ENCODE measurements at places on chromosomes 1 and 21.

DNA sequence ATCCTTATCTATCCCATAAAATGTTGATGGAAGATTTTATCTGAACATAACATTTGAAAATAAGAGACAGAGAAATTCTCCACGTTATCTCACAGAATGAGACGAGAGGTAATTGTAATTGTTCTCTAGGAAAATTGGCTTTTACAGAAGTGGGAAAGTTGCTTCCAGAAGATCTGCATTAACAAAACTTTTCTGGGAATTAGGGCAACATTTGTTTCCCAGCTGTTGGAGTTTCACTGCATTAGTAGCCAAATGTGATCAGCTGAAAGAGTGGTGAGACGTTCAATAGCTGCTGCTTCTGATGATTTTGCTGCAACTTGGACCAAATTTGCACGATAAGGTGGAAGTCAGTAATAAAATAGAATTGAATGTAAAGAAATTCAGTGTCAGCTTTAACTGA lies 7.6 kb downstream of the CHODL start:
- DNase-seq, result no peak

- no peak for DNase-seq
Measured at GRCh38 chr1:25695771-25696311, 79.2 kb downstream of the MAN1C1 start.

- DNase-seq, result no peak
Measured at GRCh38 chr21:43208561-43209332, 39.9 kb downstream of the CRYAA start.

DNA sequence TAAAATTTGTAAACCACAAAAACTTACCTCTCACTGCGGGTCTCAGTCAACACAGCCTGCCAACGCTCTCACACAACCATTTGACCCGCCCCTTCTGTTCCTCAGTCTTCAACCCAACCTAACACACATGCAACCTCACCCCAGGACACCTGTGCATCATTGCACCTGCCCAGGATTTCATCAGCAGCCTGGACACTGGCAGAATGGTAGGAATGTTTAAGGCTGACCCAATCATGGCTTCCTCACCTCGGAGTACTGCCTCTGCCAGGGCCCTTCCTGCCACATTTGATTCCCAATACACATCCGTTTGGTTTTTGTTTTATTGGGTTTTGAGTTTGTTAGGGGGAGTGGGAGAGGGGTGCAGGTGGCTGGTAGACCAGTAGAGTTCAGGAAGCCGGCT lies 40.7 kb downstream of the TOMM20 start:
- no peak for DNase-seq

GRCh38 chr1:2260917-2261316 lies 32.8 kb downstream of the SKI start:
- DNase-seq, result no peak

GRCh38 chr1:175183586-175183985 lies 9.0 kb downstream of the KIAA0040 start:
- no peak for DNase-seq

DNA sequence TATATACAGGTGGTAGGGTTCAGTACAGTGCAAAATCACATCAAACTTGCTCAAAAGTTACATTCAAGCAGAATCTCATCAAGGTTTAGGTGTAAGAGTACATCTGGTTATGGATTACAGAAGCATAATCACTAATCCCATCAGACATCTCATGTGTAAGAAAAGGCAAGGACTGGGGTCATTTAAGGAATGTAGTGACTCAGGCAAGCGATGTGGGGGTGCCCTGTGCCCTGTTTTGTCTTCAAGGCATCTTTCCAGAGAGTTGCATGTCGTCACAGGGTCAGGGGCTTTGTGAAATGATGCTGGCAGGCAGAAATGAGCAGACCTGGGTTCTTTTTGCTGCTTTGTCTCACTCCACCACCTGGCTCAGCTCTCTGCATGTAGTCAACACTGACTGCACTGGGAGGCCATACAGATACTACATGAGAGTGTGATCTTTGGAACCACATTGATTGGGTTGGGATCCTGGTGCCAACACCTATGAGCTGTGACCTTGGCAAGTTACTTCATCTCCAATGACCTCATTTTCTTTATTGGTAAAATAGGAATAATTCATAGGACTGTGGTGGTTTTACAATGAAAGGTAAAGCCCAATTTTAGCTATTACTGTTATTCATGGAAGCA lies 8.2 kb upstream of the HHIPL2 start:
- DNase-seq, result no peak

- DNase-seq, result no peak
Measured at GRCh38 chr21:17667256-17667655, 54.6 kb upstream of the BTG3 start.

GRCh38 chr1:81662913-81663526 lies 137.7 kb upstream of the ADGRL2 start:
- DNase-seq, result no peak

DNA sequence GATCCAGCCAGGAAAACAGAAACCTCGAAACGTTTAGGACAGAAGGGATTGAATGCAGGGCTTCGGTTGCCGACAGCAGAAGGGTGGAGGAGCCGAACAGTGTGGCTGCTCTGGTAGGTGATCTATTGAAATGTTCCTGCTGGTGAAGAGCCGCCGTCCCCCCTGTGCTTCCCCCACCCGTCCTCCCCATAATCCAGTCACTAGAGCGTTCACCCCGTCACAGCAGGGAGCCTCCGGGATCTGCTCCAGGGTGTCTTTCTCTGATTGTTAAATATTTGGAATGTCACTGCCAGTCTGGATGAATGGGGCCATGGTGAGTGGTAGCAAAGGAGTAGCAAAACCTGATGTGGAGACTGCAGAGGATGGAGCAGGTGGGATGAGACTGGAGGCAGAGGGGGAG lies 255.1 kb upstream of the CSF3R start:
- no peak for DNase-seq

GRCh38 chr1:158208586-158209116 lies 28.0 kb downstream of the CD1D start:
- DNase-seq, result no peak

- no peak for DNase-seq
Measured at GRCh38 chr1:19478322-19478721, 7.0 kb downstream of the CAPZB start.

GRCh38 chr1:234535763-234536515 lies 57.0 kb upstream of the TARBP1 start:
- DNase-seq, result no peak

DNA sequence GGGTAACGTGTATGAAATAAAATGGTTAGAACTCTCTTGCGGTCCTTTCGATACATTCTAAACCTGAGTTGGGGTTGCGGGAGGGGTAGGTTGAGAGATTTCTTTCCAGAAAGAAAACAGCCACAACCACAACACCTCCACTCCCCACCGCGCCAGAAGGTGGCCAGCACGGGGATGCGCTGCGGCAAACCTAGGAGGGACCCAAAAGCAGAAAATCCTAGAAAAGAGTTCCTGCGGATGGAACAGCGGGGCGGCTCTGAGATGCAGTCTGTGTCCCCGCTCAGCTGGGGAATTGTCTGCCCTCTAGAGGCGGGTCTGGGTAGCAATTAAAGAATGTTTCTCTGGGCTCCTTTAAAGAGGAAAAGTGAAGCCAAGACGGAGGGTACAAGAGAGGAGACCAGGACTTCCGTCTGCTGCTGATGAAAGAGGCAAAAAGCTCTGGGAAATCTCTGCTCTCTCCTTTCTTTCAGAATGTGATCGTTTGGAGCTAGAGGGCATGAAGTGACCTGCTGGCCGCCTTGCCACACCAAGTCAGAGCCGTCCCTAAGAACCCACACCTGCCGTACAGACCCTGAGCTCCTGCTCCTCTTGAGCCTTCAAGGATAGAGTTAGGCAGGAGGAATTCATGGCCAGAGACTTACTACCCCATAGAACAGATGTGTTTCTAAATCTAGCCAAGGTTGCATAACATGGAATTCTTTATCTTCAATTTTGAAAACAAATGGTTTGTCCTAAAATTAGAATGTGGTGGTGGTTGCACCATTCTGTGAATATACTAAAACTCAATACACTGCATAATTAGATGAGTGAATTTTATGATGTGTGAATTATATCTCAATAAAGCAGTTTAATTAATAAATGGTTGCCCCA lies 46.5 kb upstream of the COA6 start:
- no peak for DNase-seq

- no peak for DNase-seq
Measured at GRCh38 chr1:152630596-152630995, 7.7 kb upstream of the LCE3A start.

- DNase-seq, result no peak
Measured at GRCh38 chr1:206120406-206120805, 3.2 kb upstream of the AVPR1B start.

DNA sequence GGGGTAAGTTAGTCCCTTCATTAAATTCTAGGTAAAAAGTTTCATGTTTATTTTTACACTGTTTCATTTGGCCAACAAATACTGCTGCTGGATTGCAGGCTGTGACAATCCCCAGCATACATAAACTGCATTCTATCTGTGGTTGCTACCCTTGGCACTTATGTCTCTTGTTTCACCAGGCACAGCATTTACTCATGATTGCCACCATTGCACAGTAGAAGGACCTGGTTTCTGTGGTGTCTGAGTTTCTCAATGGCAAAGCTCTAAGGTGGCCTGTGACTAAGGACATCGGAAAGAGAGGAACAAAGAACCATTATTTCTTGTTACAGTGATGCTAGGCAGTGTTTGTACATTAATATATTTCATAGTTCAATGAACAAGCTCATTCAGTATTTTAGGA lies 878.4 kb upstream of the NEGR1 start:
- no peak for DNase-seq

GRCh38 chr1:237179503-237179902 lies 137.5 kb downstream of the RYR2 start:
- no peak for DNase-seq

DNA sequence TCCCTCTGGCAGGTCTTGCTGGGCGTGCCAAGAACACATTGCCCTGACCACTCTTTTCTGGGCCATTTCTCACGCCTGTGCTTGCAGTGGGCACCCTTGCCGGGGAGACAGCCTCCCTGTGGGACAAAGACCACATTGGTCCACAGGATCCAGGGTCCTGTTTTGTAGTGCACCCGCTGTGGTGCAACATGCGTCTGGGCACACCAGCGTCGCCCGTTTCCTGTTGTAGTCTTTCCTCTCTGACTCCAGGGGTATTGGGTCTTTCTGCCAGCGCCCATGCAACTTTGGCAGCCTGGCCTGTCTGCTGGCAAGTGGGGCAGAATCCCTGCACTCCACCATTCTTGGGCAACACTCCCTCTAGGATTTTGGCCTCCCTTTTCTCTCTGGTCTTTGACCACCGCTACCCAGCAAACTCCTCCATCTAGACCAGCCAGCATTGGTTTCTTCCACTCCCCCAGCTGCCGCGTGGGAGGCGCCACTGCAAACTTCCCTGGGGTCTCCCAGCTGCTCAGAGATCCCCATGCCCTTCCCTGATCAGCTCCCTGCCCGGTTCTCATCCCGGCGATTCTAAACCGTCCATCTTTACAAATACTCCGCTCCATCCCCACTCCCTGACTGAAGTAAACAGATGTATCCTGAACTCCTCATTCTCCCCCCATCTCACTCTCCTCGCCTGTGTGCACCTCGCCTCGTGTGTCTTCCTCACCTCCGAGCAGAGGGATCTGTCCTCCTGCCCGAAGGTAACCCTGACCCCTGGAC lies 1.2 kb upstream of the TPRG1L start:
- no peak for DNase-seq

- no peak for DNase-seq
Measured at GRCh38 chr21:33112681-33113080, 42.7 kb downstream of the OLIG1 start.
